ENCODE measurements at places on chromosomes 6 and 20. TPM values are rescaled to one million over a fixed set of nuclear protein-coding genes. Genes with fewer than 3 reads are reported as not detected.

Gene CENPW
- 5.1 TPM for polyA plus RNA-seq

Gene PDE10A
- polyA plus RNA-seq, result 1.1 TPM

Gene RAB22A
- polyA plus RNA-seq, result 8.1 TPM

Gene PACRG
- polyA plus RNA-seq, result 1.8 TPM

Gene ZNF165
- 0.31 TPM for polyA plus RNA-seq

Gene TCP11
- 0.08 TPM for polyA plus RNA-seq

Gene SYCP2L
- 0.13 TPM for polyA plus RNA-seq

Gene TOMM34
- 38.0 TPM for polyA plus RNA-seq

Gene GSTA1
- not detected for polyA plus RNA-seq

Gene KHDC1L
- polyA plus RNA-seq, result not detected

Gene GSTA4
- polyA plus RNA-seq, result 4.8 TPM

Gene PACSIN1
- polyA plus RNA-seq, result not detected

Gene IP6K3
- polyA plus RNA-seq, result 95.7 TPM

Gene TNXB
- 13.6 TPM for polyA plus RNA-seq

Gene TSPO2
- polyA plus RNA-seq, result not detected

Gene NMBR
- polyA plus RNA-seq, result not detected

Gene APCDD1L
- 0.03 TPM for polyA plus RNA-seq

Gene AIG1
- polyA plus RNA-seq, result 4.8 TPM

Gene COL11A2
- 0.69 TPM for polyA plus RNA-seq

Gene ENPP4
- 28.5 TPM for polyA plus RNA-seq

Gene OR12D3
- not detected for polyA plus RNA-seq

Gene CD24
- 1.4 TPM for polyA plus RNA-seq

Gene ADGB
- polyA plus RNA-seq, result not detected

Gene STX7
- 12.6 TPM for polyA plus RNA-seq

Gene ANKS1A
- polyA plus RNA-seq, result 5.7 TPM

Gene PLCB1
- 2.5 TPM for polyA plus RNA-seq

Gene GJA10
- polyA plus RNA-seq, result not detected

Gene CST5
- polyA plus RNA-seq, result not detected

Gene GMPR
- polyA plus RNA-seq, result 235 TPM

Gene GRM4
- polyA plus RNA-seq, result not detected

Gene RAMACL
- 0.38 TPM for polyA plus RNA-seq

Gene DEFB112
- polyA plus RNA-seq, result not detected

Gene MPIG6B
- 0.04 TPM for polyA plus RNA-seq

Gene ERVFRD-1
- 0.04 TPM for polyA plus RNA-seq

Gene SEMG1
- not detected for polyA plus RNA-seq

Gene CRYBG1
- 0.35 TPM for polyA plus RNA-seq

Gene RGL2
- 30.5 TPM for polyA plus RNA-seq

Gene RGS17
- polyA plus RNA-seq, result not detected

Gene XKR7
- not detected for polyA plus RNA-seq

Gene TXLNB
- polyA plus RNA-seq, result 1.8 TPM

Gene SLC17A1
- not detected for polyA plus RNA-seq

Gene PRICKLE4
- 0.49 TPM for polyA plus RNA-seq

Gene WFDC12
- not detected for polyA plus RNA-seq

Gene TRIM40
- polyA plus RNA-seq, result 0.03 TPM

Gene C6orf132
- polyA plus RNA-seq, result 0.09 TPM

Gene LTB
- 0.17 TPM for polyA plus RNA-seq

Gene MAK
- polyA plus RNA-seq, result 0.03 TPM

Gene SLC22A3
- 43.7 TPM for polyA plus RNA-seq

Gene RNF182
- polyA plus RNA-seq, result 0.01 TPM

Gene IL20RA
- polyA plus RNA-seq, result 0.05 TPM

Gene PHACTR1
- polyA plus RNA-seq, result 0.04 TPM

Gene NEURL2
- 8.0 TPM for polyA plus RNA-seq

Gene FAM83C
- polyA plus RNA-seq, result 0.07 TPM

Gene ADGRG6
- 0.32 TPM for polyA plus RNA-seq

Gene MUC22
- polyA plus RNA-seq, result 0.38 TPM

Gene LINC00237
- not detected for polyA plus RNA-seq

Gene FAM184A
- polyA plus RNA-seq, result 0.48 TPM

Gene DLK2
- polyA plus RNA-seq, result 0.90 TPM
